ENCODE measurements at places on chromosomes 1 and 21.

- DNase-seq, result no peak
These were observed 28.2 kb downstream of the PTGER3 start for GRCh38 chr1:71019233-71019969.

- DNase-seq, result peak; percentile 56
These were observed 43.0 kb downstream of the GALNT2 start for GRCh38 chr1:230109895-230110667.

- no peak for DNase-seq
These were observed 404.3 kb downstream of the NTNG1 start for GRCh38 chr1:107545056-107545577.

DNA sequence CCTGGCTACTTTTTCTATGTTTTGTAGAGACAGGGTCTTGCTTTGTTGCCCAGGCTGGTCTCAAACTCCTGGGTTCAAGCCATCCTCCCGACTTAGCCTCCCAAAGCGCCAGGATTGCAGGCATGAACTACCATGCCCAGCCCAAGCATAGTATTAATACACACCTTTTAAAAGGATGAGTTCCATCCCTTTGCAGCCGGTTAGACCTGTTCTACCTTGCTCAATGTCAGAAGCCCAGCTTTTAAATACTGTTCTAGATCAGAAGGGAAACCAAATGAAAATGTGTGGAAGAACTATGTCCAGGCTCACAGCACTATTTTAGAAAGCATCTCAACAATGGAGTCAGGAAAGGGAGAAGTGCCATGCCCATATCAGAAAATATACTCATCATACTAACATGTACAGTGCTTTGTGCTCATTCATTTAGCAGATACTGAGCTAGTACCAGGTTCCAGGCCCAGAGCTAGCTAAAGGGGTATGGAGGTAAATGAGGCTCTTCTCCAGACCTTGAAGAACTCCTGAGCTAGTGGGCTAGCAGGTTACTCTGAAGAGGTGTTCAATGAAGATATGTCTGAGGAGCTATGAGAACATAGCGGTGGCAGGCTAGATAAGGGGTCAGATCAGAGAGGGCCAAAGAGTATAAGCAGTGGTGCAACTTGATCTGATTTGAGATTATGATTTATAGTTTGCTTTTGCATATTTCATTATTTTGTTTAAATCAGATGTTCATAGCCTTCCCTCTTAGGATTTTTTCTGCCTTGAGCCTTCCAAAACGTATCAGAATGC, 78.2 kb downstream of the RNF220 start:
- no peak for DNase-seq

GRCh38 chr1:111242805-111243523, 15.5 kb downstream of the CHI3L2 start:
- no peak for DNase-seq

DNA sequence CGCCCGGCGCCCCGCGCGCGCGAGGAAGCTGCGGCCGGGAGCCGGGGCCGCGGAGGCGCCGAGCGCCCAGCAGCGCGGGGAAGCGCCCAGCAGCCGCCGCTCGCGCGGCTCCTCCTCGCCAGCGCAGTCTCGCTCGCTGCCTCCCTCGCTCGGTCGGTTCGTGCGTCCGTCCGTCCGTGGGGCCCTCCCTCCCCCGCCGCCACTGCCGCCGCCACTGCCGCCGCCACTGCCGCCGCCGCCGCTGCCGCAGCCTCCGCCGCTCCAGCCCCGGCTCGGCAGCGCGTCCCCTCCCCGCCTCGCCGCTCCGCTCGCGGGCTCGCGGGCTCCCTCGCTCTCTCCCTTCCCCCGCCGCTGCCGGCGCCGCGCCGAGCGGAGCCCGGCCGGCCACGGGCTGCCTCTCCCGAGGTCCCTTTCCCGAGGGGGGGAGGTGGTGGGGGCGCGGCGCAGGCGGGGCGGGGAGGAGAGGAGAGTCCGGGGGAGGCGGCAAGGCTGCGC, at the start of gene KCND3:
TSS of gene KCND3 (minus strand) at position 138 of the 495 bp plus-strand sequence.
- DNase-seq, result peak; percentile 18

DNA sequence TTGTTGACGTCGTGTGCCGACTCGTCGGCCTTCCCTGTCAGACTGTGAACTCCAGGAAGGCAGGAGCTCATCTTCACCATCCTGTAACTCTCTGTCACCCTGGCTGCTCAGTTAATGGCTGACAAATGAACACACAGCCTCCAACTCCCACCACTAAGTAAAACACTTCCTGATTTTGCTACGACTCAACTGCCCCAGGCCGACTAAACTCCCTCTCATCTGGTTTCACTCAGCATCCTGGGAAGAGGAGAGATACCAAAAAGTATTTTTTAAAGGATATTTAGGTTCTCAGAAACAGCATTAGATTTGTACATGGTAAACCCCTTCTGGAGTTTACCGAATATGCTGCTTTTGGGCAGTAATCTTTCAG, 18.2 kb upstream of the LHX4 start:
- DNase-seq, result no peak

DNA sequence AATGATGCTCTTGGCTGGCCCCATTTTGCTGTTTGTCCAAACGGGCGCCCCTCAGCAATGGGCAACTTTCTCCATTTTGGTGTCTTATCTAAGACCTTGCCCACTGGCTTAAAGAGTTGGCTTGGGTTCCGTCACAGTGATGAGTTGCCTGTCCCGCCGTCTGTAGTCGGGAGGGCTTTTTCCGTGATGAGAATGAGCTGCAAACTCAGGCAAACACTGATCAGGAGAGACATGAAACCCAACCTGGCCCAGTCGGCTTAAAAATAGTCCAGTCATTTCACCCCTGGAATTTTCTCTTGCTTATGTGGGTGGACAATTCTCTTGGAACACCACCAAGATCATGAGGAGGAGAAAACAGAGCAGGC, 79.3 kb downstream of the ST6GALNAC3 start:
- DNase-seq, result no peak

GRCh38 chr1:47262787-47263413, 30.9 kb upstream of the TAL1 start:
- no peak for DNase-seq

DNA sequence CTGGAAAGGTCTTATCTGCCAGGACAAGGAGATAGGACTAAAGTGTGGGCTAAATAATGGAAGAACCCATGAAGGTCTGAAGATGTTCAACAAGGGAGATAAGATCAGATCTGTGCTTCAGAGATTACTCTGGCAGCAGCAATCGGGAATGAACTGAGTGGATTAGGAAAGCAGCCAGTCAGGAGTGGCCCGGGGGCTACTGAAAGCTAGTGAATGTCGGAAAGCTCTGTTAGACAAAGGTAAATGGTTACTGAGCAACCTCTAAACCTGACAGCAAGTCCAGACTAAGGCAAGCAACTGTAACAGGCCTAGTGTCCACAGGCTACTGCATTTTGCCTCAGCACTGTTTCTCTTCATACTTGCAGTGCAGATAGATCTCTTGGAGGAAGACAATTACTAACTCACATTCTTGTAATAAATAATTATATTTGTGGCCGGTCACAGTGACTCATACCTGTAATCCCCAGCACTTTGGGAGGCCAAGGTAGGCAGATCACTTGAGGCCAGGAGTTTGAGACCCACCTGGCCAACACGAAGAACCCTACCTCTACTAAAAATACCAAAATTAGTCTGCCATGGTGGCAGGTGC, 12.5 kb downstream of the IQGAP3 start:
- no peak for DNase-seq

DNA sequence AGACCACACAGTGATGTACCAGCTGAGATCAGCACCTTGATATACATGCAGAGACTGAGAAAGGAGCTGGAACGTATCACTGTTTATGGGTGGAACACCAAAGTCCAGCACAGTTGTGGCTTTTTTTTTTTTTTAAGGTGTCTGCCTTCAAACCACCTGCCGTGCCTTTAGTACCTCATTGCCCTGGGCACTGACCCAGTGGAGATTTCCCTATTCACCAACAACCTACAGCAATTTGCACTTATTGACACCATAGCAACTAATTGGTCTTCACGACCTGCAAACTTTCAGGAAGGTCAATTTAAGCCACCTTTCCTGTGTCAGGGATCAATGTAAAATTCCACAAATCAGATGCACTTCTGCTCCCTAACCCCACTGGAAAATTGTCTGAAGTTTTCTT, 181.6 kb upstream of the ADGRL2 start:
- DNase-seq, result no peak

- no peak for DNase-seq
These were observed 228.9 kb upstream of the ADGRL4 start for GRCh38 chr1:79235301-79236002.

DNA sequence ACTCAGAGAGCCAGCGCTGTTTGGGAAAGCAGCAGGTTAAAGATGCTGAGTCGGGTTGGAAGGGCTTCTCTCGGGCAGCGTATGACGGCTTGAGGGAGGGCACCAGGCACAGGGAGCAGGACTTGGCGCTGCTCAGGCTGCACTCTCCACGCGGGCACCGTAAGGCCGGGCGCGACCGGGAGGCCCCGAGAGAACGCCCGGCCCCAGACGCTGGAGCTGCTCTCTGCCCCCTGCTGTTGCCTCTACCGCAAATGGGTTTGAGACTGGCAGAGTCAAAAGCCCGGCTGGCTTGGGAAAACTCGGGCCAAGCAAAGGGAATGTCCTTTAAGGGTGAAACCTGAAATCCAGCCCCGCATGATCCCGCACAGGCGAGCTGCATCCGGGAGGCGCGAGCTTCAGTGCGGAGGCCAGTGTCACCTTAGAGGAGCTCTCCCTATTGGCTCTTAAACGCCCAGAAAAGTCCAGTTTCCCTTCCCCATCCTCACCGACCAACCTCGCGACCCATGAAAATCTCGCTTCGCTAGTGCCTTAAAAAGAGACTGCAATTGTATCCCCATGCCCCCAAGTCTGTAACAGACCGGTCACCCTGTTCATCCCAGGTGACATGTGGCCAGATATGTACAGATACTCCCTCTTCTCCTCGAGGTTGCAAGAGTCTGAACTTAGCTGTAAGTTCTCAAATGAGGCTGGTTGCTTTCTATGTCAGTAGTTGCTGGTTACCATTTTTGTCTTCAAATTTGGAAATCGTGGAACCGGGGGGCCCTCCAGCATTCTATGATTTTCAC, 1.1 kb downstream of the PRRX1 start:
- DNase-seq, result no peak

DNA sequence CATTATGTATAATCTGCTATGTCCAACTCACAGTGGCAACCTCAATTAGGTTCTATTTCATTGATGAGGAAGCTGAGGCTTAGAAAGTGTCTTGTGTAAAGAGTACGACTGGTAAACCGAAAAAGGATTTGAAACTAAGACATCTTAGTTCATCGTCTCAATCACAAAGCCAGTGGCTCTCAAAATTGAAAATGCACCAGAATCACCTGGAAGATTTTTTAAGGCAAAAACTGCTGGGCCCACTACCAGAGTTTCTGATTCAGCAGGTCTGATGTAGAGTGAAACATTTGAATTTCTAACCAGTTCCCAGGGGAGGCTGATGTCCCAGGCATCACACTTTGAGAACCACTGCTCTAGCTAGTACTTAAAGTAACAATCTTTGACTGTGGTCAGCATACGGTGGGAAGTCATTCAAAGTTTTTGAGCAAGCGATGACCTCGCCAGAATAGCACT, 5.2 kb upstream of the LRRC53 start:
- DNase-seq, result no peak

GRCh38 chr1:153363641-153364040, 6.0 kb downstream of the S100A9 start:
- no peak for DNase-seq

- no peak for DNase-seq
These were observed 63.7 kb downstream of the MAP10 start for GRCh38 chr1:232868793-232869491.

GRCh38 chr1:182143154-182143657, 81.7 kb upstream of the ZNF648 start:
- peak; percentile 72 for DNase-seq

- no peak for DNase-seq
These were observed 53.1 kb upstream of the PPP2R5A start for GRCh38 chr1:212232090-212232489.

GRCh38 chr21:15061279-15061678, 3.5 kb downstream of the NRIP1 start:
- no peak for DNase-seq

DNA sequence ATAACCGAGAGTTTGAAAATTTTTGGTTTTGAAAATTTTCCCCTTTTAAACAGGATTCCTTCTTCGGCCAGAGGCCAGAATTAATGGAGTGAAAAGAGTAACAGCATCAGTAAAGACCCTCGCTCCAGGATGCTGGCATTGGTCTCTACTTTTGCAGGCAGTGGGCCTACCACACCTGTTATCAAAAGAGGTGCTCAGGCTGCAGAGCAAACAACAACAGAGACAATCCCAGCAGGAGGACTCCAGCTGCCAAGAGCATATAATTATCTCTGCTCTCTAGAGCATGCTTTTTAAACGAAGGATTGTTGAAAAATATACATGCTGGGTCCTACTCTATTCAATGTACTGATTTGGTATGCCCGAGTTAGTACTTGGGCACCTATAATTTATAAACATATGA, 1048.5 kb downstream of the PLA2G4A start:
- no peak for DNase-seq

GRCh38 chr1:114902343-114902742, 47.7 kb downstream of the SYCP1 start:
- no peak for DNase-seq

DNA sequence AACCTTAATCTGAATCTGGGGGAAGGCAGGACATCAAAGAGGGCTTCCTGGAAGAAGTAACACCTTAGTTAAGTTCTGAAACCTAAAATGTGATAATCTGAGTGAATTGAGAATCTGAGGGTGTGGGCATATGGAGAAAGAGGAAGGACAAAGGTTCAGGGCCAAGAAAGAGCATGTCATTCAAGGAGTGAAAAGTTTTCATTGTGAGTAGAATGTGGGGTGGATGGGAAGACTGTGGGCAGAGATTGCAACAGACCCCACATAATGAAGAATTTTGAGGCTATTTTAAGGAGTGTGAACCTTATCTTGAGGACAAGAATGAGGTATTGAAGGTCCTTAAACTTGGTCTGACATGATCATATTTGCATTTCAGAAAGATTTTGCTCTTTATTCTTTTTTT, 227.2 kb downstream of the PTGER3 start:
- DNase-seq, result no peak

DNA sequence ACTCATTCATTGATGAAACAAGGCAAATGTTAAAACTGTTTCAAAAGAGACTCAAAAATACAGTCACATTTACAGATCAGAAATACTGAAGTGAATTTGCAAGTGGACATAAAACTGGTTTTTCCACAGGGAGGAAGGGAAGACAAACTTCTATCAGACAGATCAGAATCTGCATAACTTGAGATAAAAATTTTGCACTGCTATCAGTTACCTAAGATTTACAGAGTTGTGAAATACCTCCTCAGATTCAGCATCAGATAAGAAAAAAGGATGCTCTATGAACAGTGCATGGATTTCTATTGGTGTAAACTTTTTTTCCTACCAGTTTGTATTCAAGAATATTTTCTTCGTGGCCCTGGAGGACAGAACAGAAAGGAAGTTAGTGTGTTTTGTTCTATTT, 575.4 kb downstream of the RWDD3 start:
- no peak for DNase-seq

Data from activated B cell treated with CpG ODN at 0.5 μM for 24 hours (primary cell).